Tibial artery (tissue), 4 donors: ENCODE measurements at places on chromosomes 7 and 10.

DNA sequence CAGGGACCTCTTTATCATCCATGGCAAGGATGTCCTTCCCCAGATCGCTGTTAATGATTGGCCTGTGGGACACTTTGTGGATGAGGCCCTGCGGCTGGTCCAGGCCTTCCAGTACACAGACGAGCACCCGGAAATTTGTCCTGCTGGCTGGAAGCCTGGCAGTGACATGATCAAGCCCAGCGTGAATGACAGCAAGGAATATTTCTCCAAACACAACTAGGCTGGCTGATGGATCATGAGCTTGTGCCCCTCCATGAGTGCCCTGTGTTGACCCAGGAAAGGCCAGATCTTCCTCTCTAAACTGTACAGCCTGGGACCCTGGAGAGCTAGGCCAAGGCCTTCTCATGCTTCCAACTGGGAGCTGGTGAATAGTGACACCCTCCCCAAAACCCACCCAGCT, 124.1 kb downstream of the CUL2 start:
- no peak for DNase-seq

- DNase-seq: peak; percentile 46
These were observed 2.0 kb downstream of the SRGN start for GRCh38 chr10:69089638-69090599.

- no peak for DNase-seq
These were observed 22.7 kb downstream of the AP5Z1 start for GRCh38 chr7:4797858-4798705.

DNA sequence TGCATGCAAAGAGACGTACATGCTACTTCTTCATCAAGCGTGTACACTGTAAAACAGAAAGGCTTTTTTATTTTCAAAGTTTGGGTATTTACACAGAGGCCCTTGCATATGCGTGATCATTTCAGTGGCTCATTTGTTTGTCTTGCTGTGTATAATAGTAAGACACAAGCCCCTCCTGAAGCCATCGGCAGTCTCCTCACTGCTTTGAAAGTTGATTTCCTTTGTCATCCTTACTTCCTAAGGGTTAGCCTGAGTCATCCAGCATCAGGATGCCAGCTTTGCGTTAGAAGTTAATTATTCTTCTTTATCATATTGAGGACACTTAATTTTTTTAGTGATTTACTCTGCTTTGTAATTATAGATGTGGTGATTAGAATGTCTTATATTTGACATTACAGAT, 72.5 kb upstream of the CTBP2 start:
- DNase-seq: no peak

GRCh38 chr7:151937286-151937685, 19.0 kb upstream of the GALNTL5 start:
- no peak for DNase-seq

- no peak for DNase-seq
These were observed 17.3 kb downstream of the KIFBP start for GRCh38 chr10:69005704-69006485.

GRCh38 chr7:156515911-156516790, 124.4 kb upstream of the RNF32 start:
- no peak for DNase-seq

DNA sequence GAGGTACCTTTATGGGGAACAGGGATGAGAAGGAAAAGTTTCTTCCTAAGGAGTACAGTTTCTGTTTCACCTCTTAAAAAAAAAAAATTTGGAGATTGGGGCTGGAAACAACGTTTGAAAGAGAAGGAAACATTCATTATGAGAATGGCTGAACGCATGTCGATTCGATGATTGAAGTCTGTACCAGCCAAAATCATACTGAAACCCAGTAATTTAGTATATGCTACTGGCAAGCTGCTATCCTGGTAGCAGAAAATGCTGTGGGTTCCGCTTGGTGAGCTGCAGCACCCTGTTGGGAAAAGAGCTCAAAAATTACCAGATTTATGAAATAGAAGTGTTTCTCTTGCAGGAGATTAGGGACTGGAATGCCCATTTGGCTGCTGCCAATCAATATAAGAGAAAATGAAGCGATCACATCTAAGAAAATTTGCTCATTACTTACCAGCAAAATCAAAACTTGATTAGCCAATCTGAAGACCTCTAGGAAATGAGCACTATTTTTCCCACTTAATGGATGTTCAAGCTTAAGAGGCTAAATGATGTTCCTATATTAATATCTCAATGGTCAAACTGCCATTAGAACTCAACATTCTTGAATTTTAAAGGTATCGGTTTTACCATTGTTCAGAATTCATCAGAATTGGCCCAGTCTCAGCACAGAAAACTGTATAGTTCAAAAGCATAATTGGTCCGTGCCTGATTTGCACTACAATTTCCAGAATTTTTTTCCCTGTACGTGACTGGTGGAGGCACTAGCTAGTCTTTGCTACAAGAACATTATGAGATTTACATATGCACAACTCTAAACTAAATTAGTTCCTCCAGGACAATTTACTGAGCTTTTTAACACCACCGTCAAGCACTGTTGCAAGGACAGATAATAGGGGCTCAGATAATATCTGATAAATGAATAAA, 1.2 kb upstream of the ITGB1 start:
- no peak for DNase-seq
